AG04449 (cell line): ENCODE measurements at places on chromosomes 2 and 18.

- no peak for DNase-seq
Observed at GRCh38 chr2:135744760-135745314, 3.2 kb downstream of the UBXN4 start.

DNA sequence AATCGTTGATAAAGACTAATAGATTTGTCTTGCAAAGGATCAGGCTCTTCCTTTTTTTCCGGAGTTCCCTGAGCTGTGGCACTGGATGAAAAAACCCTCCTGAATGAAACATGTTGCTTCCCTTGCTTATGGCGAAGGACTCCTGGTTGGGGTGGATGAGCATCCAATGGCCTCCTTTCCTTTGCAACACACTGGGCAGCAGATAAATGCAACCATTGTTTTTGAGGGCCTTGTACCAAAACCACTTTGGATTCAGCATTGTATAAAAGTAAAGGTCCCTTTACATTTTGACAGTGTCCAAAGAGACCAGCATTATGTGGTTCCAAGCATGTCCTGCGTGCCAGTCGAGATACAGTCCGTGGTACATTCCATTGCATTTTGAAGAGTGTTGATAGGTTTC lies 44.7 kb downstream of the FAM210A start:
- no peak for DNase-seq

GRCh38 chr18:35343488-35343935 lies 708 bp downstream of the ZNF24 start:
- DNase-seq: no peak

DNA sequence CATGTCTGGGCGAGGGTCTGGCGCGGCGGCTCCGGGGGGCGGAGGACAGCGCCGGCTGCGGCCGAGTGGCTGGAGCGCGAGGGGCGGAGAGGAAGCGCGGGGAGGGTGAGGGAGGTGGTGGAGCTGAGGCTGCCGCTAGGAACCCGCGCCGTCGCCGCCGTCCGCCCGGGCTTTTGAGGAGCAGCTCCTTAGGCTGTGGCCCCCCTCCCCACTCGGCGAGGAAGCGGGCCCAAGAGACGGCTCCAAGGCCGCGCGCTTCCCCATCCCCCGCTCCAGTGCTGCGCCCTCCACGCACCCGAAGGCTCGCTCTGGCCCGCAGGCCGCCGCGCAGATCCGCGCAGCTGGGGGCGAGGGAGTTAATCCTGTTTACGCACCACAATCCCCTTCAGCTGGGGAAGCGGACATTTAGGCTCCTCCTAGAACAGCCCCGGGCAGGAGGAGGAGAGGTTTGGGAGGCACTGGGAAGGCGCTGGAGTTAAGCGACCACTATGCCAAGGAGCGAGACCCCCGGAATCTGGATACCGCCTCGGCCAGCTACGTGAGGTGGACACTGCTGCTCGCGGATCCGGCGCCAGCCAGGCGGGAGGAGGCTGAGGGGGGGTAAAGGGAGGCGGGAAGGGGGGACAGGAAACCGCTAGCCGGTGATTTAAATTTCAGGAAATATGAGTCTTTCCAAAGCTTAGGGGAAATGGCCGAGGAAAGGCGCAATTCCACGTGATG lies at the start of gene CNRIP1:
Gene CNRIP1, minus strand, starts transcription at position 552 of the 720 bp plus-strand sequence. Its CDS starts 549 bp downstream, at position 3.
- DNase-seq: no peak

DNA sequence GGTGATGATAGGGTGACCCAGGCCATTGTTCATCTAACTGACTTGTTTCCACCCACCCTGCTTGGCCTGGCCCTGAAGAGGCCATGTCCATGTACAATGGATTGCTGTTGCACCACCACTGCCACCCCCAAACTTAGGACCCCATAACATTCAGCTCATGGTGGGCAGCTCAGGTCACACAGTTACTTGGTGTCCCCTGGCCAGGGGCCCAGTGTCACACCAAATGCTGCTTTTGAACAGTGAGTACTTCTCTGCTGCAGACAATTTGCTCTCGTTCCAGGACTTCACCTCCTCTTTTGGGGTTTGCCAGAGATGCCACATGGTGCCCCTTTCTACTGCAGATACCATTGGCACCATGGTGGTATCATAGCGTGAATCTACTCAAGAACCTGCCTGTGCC lies 11.7 kb downstream of the MAB21L4 start:
- no peak for DNase-seq

GRCh38 chr2:66521291-66521922 lies 86.5 kb downstream of the MEIS1 start:
- DNase-seq: no peak

DNA sequence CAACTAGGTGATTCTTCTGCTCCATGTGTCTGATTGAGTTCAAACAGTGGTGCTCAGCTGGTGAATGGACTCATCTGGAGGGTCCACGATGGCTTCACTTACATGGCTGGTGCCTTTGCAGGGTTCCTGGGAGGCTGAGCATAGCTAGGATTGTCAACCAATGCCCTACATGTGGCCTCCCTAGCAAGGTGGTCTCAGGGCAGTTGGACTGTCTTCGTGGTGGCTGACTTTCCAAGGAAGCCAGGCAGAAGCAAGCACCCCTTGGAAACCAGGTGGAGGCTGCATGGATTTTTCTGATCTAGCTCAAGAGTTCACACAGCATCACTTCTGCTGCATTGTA lies 6.8 kb downstream of the IL1R2 start:
- DNase-seq: no peak

GRCh38 chr18:25935356-25935755 lies 155.1 kb downstream of the SS18 start:
- no peak for DNase-seq

DNA sequence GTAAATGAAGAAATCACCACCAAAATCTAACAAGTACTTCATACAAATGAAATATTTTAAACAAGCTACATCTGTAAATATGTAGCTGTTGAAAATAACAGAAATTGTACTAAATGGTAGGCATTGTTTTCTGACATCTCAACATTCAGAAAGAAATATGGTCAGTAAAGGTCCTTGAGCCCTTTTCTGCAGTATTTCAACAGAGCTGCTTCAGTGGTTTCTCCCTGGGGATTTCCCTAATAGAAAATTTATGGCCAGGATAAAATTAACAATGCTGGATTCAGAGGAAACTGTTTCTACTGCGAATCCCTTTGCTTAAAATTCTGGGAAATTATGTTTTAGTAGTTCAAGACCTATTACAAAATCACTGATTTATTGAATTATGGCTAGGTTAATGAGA lies 256.6 kb downstream of the PIEZO2 start:
- no peak for DNase-seq

DNA sequence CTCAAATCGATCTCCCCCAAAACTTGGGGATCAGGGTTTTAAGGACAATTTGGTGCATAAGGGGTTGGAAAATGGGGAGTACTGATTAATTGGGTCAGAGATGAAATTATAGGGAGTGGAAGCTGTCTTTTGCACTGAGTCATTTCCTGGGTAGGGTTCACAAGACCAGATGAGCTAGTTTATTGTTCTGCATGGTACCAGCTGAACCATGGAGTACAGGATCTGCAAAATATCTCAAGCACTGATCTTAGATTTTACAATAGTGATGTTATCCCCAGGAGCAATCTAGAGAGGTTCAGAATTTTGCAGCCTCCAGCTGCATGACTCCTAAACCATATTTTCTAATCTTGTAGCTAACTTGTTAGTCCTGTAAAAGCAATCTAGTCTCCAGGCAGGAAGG lies 73.1 kb downstream of the CPO start:
- no peak for DNase-seq

DNA sequence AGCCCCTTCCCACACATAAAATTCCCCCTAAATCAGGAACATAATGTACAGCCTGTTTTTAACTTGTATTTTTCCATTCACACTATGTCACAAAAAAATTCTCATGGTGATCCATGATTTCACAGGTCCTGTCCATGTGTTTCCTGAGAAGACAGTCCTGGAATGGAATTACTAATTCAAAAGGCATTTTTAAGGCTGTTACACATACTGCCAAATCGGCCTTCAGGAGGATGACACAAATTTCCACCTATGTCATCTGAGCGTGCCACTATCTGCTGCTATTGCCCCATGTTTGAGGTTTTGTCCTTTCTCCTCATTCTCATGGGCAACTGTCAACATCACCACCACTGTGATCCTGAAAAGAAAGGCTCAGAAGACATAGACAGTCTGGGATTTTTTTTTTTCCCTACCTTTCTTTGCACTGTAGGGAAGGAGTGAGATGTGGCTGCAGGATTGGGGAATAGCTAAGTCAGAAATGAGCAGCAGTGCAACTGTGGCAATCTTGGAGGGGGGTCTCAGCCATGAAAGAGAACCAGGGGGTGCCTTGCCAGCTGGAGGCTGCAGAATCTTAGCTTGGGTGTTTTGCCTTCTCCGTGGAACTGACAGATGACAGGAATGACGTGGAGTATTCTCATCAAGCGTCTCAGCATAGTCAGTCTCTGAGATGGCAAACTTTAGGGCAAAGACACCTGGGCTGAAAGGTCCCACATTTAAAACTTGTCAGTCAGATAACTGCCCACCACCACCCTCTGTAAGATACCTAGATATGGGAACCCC lies 73.4 kb downstream of the MARCHF4 start:
- DNase-seq: peak; percentile 85

- DNase-seq: no peak
Observed at GRCh38 chr2:67938053-67938452, 124.8 kb downstream of the C1D start.

GRCh38 chr2:156473445-156473844 lies 37.3 kb downstream of the GPD2 start:
- no peak for DNase-seq

DNA sequence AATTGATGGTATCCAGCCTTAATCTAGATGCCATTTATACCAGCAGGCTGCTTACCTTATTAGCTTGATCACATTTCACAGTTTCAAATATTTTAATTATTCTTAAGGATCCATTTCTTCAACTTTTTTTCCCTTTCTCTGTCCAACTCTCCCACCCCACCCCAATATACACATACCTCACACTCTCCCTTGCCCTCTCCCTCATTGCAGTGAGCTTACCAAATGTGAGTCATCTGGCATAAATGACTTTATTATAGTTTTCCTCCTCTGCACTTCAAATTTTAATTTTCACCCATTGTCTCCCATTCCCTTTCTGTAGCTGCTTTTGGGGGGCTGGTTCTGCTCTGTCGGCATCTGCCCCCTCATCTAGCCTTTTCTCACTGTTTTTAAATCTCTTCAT lies 12.9 kb downstream of the HTR2B start:
- no peak for DNase-seq

GRCh38 chr2:8587920-8588830 lies 93.7 kb upstream of the ID2 start:
- no peak for DNase-seq

DNA sequence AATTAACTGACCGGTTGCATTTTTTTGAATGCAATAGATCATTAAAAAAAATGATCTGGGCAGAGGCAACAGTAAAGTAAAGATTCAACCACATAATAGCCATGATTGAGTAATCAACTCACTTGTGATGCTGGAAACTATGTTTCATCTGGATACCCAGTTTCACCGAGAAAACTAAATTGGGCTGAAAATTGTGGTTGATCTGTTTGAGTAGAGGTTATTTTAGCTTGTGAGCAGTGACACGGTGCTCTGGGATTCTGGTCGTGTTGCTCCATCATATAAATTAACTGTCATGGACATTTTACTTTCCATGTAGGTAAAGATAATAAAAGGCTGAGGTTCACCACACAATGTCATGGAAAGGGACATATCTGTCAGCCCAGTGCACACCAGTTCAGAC lies 58.7 kb downstream of the CD226 start:
- DNase-seq: no peak

DNA sequence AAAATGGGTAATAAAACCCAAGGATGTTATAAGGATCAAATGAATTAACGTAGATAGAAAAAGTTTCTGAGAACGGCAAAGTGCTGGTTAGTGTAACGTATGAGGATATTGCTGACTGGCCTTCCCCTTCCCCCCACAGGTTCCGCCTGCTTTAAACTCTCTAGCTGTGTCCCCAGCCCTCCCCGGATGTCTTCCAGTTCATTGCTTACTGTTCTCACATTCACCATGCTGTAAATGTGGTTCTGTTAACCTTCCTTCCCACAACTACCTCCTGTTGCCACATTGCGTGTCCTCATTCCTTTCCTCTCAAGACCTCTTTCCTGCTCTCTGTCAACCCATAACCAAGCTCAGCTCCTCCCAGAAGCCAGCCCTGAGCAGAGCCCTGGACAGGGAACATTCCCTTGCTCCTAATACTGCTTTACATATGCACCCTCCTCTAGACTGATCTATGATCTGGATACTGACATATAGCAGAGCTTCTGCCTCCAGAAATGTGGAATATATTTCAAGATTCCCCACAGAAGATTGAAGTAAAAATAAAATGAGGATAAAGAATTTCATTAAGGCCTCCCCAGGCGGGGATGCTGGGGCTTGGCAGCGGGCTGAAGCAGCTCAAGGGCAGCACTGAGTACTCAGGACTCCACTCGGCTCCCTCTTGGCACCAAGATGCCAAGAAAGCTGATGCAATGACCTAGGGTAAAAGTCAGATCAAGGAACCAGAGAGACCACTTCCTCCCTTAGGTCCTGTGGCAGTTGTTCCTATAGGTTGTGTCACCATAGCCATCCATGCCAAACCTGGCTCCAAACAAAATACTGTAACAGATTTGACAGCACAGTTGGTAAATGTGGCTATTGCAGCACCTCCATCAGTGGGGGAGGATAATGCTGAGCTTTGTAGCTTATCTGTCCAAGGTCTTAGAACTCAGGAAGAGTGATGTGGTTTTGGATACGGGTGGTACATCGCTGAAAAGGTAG lies 136.4 kb upstream of the PIK3C3 start:
- no peak for DNase-seq

GRCh38 chr2:200443916-200444315 lies 66.0 kb downstream of the KCTD18 start:
- no peak for DNase-seq

- DNase-seq: no peak
Observed at GRCh38 chr18:78920456-78921138, 59.0 kb upstream of the SALL3 start.

GRCh38 chr2:135931776-135932443 lies 53.5 kb downstream of the DARS1 start:
- no peak for DNase-seq

- no peak for DNase-seq
Observed at GRCh38 chr2:136118819-136119716, 1.1 kb upstream of the CXCR4 start.

DNA sequence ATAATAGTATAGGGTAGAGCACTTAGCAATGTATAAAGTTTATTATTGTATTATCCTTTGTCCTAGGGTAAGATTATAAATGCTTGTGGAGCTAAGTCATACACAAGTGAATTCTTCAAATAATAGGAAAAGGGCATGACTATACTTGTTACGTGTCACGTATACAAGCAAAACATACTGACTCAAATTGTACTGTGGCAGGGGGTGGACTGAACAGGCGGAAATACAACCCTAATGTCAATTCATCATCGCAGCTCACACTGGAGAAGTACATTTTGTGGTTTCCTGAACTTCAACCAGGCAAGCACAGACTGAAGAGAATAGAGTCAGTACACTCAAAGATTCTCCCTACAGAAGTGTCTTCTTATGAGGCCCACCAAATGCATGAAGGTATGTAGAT lies 201.0 kb downstream of the MBD2 start:
- peak; percentile 76 for DNase-seq
